ENCODE measurements at places on chromosomes 2 and 18.

DNA sequence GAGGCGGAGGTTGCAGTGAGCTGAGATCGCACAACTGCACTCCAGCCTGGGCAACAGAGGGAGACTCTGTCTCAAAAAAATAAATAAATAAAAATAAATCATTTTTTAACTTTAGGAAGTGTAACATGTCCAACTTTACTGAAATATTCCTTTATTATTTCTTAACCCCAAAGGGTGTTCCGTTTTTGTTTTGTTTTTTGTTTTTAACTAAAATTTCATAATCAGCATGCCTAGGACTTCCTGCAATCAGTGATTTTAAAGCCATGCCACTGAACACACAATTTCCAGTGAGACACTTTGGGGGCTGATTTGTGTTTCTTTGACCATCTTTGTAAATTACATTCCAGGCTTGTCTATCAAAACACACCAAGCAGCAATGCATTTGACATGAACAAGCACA is 7.1 kb downstream of the CATIP start:
- no peak for DNase-seq

- DNase-seq = no peak
These were observed 983 bp downstream of the MTX2 start for GRCh38 chr2:176270100-176270750.

- no peak for DNase-seq
These were observed 926 bp downstream of the NDUFV2 start for GRCh38 chr18:9103376-9103873.

- DNase-seq = no peak
These were observed 689 bp downstream of the RPRD1A start for GRCh38 chr18:36066686-36067054.

DNA sequence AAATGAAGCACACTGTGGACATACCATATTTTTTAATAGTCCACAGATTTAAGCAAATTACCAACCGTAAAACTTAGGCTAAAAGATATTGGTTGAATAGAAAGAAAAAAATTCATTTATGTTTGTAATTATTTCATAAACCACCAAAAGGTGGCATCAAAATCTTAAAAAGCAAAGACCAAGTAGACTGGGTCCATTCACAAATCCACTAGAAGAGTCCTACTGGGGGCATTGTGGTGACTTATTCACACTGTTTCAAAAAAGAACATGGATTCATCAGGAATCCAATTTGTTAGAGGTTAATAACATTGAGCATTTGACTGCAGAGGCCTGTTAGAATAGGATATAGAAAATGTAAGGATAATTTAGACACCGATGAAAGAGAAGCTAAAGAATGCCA is 194.9 kb upstream of the KYNU start:
- no peak for DNase-seq

DNA sequence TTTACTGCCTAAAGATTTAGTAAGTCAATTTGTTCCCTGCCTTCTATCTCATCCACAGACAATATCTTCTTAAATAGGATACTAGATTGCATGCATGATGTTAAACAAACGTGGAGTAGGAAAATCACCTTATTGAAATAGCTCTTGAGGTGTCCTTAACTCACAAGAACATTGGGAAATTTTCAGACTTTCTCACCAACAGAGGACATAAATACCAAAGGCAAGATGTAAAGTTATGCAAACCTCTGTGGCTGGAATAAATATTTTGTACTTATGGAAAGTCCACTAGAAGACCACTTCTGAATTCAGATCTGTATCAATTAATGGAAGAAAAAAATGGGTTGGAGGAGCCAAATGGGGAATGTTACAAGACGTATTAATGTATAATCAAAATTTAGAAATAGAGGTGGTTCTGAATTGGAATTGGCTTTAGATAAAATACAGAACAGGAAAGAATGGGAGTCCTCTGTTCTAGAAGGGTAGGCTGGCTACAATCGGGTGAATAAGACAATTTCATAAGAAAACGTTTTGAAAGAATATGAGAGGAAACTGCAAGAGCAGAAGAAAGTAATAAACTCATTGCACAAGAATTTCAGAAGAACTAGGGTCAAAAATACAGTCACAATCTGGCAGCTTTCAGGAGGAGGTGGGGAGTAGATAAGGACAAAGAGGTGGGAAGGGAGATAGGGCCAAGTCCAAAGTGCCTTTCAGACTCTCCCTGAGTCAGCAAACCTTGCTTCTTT is 69.3 kb upstream of the FN1 start:
- DNase-seq = no peak

- no peak for DNase-seq
These were observed 27.2 kb downstream of the IL1R2 start for GRCh38 chr2:102018823-102019445.

- no peak for DNase-seq
These were observed 119.5 kb downstream of the COL6A3 start for GRCh38 chr2:237294460-237294859.

DNA sequence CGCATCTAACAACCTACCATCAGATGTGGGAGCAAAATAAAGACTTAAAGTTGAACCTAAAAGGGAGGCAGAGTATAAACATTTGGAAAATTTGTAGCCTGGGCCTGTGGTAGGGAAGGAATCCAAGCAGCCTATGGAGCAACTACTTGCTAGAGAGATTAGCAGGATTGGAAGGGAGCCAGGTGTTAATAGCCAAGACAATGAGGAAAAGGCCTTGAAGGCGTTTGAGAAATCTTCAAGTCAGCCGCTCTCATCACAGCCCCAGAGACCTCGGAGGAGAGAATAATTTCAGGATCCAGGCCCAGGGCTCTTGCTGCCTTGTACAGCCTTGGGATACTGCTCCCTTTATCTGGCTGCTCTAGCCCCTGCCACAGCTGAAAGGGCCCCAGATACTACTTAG is 219.7 kb downstream of the THSD7B start:
- no peak for DNase-seq

DNA sequence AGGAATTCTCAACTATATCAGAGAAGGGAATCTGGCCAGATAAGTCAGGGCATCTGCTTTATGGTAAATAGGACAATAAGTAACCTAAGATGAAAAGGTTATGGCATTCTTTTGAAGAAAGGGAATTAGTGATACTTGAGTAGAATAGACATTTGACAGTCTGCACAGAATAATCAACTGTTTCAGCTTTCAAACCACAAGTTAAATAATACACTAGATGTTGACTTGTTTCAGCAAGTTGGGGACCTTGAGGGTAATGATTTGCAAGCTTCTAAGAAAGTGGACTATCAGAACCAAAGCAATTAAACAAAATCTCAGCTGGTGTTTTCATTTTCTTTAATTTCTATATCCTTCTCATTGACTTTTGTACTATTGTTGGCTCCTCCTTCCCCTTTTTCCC is 54.5 kb downstream of the SLC39A10 start:
- no peak for DNase-seq

GRCh38 chr2:204680576-204680975 is 135.3 kb downstream of the PARD3B start:
- DNase-seq = no peak
